Activated T-helper 1 cell treated with anti-CD3 and anti-CD28 coated beads, Interleukin-2, amount 50 U/mL, for 16 hours (primary cell): ENCODE measurements at places on chromosomes 13 and 19.

DNA sequence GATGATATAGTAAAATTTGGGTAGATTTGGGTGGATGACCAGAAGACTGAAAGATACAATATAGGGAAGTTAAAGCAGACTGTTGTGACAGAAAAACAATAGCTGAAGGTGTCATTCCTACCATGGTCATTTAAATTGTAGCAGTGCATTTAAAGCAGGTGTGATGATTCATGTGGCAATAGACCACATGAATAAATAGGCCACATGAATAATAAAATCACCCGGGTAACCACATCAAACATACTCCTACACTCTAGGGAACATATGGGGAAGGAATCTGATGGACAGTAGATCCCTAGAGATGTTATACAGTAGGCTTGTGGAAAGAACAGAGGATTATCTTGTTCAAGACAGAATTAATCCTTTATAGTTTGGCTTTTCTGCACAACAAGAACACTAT is 392.6 kb downstream of the SLITRK5 start:
- no peak for DNase-seq

GRCh38 chr13:86825410-86825809 is 845.8 kb upstream of the SLITRK5 start:
- no peak for DNase-seq

DNA sequence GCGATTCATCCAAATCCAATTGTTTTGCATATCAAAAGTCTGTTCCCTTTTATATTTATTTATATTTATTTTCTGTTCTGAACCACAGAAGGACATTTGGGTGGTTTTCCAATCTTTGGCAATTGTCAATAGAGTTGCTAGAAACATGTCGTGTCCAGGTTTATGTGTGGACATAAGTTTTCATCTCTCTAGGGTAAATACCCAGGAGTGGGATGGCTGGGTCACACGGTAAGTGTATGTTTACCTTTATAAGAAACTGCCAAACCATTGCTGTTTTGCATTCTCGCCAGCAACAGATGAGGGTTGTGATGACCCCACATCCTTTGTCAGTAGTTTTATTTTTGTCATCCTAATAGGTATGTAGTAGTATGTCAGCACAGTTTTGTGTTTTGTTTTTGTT is 12.5 kb downstream of the AP1M1 start:
- DNase-seq, result no peak

DNA sequence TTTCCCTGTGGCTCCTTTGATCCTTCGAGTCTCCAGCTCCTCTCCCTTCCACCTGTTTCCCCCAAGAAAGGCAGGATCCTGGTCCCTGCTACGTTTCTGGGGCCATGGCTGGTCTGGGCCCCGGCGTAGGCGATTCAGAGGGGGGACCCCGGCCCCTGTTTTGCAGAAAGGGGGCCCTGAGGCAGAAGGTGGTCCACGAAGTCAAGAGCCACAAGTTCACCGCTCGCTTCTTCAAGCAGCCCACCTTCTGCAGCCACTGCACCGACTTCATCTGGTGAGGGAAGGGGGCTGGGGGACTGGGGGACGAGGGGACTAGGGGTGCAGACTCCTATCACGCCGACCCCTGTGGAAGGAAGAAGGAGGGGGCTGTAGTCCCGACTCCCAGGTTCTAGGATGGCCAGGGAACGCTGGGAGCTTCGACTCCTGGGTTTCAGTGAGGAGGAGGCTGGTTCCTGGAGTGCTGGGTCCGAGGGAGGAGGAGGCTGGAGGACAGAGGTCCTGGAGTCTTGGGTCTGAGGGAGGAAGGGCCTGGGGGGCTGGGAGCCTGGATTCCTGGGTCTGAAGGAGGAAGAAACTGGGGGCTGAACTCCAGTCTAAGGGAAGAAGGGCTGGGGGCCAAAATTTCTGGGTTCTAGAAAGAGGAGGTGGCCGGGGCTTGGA is 524 bp downstream of the PRKCG start:
- DNase-seq, result no peak

DNA sequence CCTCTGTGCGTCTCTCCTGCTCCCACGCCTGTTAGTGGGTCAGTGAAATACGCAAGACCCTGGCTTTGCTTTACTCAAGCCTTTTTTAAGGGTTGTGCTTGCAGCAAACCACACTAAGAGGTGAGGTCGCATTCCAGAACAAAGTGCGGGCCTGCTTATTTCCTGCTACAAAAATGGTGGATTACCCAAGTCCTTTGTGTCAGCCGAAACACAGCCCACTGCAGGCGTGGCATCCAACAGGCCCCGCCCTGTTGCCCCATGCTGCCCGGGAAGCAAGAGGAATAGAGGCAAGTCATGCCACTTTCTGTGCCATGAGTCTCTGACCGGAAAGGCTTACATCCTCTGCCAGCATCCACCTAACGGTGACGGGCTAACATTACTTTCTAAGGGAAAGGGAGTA is 7.7 kb upstream of the IRS2 start:
- no peak for DNase-seq

GRCh38 chr13:33543631-33544265 is 258.2 kb upstream of the STARD13 start:
- no peak for DNase-seq

- no peak for DNase-seq
Measured at GRCh38 chr19:5205937-5206750, 134.5 kb downstream of the PTPRS start.

DNA sequence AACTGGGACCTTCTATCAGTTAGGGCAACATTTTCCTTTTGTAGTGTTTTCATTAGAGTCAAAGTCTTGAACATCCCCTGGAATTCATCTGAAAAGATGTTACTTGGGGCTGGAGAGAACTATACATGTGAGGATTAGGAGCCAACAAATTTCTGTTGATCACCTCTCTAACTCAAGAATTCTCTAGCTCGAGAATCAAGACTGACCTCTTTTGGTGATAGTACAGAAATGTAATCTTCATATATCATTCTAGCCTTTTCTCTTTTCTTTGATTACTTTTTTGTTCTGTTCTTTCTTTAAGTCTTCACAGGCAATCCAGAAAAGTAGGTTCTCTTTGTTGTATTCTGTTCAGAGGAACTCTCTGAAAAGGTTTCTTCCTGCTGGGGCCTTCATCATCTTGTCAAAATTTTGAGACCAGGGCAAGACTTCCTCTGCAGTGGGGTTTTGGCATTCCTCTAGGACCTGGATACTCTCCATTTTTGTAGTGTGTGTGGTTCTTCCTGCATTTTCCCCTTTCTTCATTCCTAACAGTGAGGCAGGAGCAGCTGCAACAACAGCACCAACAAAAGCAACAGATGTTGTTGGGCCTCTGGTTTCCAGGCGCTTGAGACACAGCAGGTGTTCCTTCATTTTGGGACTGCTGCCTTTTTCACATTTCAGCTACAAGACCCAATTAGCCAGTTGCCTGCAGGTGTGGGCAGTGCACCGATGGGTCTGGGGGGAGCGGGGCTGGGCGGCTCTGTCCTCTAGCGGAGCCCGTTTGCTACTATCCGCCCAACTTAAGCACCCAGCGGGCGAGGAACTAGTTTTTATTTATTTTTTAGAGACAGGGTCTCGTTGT is 26.2 kb downstream of the ELF1 start:
- DNase-seq, result no peak

DNA sequence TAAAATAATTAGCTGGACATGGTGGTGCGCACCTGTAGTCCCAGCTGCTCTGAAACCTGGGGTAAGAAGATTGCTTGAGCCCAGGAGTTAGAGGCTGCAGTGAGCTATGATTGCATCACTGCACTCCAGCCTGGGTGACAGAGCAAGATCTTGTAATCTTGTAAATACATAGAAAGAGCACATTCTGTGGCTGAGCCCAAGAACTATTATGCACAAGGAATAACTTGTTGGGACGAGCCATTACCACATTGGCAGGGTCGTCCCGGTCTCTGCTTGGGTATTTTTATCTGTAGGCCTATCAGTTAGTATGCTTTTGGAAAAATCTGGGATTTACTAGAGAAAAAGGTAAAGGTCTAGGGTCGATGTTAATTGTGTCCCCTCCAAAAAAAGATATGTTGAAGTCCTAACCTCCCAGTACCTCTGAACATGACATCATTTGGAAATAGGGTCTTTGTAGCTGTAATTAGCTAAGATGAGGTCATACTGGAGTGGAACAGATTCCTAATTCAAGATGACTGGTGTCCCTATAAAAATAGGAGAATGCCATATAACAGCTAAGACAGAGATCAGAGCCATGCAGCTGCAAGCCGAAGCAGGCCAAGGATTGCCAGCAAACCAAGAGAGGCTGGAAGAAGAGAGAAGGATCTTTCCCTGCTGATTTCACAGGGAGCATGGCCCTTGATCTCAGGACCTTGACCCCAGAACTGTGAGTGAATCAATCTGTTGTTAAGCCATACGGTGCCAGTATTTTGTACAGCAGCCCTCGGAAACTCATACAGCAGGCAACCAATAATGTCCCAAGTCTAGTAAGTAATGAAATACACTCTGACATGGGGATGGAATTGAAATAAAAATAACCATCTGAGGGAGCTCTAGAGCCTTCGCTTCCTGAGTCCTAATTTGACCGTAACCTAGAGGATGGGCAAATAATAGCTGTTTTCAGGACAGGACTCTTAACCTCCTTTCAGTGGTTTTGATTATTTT is 77.0 kb downstream of the TM9SF2 start:
- DNase-seq, result no peak

DNA sequence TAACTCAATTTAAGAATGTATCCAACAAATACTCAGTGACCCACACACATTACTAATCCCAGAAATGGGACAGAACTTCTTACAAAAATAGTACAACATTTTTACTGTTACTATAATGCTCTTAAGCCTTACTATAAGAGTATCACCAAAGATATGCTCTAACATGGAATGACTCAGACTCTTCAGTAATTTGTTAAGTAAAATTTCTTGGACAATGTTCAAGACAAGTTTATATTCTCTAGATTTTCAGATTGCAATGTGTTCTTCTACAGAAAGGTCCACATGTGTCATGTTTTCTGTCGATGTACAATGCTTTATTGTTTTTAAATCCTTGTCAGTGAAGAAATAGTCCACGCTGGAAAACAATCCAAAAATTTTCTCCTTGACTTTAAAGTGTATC is 66.3 kb upstream of the RFXAP start:
- no peak for DNase-seq

- DNase-seq, result no peak
Measured at GRCh38 chr13:77832339-77833100, 86.1 kb downstream of the EDNRB start.

DNA sequence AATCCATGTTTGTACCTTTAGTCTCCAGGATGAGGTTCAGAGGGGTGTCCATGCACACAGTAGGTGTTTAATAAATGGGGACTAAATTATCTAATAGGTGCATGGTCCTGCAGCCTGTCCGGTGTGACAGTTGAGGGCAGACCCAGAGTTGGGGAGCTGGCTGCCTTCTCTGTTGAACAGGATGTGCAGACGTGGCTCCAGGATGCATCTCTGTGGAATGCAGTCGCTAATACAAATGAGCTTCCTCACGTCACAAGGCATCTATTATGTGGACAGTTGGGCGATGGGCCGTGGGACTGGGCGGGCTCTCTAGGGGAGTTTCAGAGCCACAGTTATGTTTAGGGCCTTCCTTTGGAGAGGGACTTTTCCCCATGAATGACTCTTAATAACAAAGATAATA is 71.0 kb downstream of the SIPA1L3 start:
- no peak for DNase-seq

- DNase-seq, result no peak
Measured at GRCh38 chr19:21610341-21610740, 104.9 kb downstream of the ZNF429 start.

- DNase-seq, result no peak
Measured at GRCh38 chr13:30864433-30865122, 41.5 kb upstream of the MEDAG start.
